DMS 273 treated with DMSO at 0.1 percent for 48 hours (cell line): ENCODE measurements at places on chromosomes 2 and 18.

- DNase-seq = no peak
These were observed 44.9 kb upstream of the TTC39C start for GRCh38 chr18:23969664-23970063.

DNA sequence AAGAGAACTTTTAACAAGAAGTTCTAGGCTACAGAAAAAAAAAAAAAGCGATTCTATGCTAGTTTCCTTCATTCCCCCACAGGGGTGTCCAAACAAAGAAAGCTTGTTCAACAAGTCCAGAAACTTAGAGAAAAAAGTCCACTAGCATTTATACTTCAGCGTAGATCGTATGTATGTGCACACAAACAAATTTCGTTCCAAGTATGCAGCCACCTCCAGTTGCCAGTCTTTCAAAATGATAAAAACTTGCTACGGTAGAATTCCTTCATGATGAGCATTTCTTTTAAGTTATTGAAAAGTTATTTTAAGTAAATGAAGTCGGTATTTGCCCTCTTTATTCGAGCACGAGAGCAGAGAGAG, 3.7 kb upstream of the OTX1 start:
- no peak for DNase-seq

DNA sequence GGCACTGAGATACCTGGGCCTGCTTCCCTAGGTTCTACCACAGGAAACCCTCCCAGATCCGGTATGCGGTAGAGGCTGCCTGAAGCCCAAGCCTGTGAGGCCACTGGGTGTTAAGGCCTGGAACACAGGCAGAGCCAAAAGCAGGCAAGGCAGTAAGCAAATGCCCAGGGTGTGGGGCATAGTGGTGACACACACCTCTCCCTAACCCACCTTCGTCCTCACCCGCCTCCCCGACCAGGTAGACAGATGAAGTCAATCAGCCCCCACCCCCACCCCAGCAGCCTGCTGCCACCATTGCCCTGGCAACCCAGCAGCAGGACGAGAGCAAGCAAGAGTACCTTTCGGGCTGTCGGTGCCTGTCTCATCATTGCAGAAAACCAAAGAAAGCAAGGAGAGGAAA, 6.1 kb downstream of the DCTN1 start:
- no peak for DNase-seq

DNA sequence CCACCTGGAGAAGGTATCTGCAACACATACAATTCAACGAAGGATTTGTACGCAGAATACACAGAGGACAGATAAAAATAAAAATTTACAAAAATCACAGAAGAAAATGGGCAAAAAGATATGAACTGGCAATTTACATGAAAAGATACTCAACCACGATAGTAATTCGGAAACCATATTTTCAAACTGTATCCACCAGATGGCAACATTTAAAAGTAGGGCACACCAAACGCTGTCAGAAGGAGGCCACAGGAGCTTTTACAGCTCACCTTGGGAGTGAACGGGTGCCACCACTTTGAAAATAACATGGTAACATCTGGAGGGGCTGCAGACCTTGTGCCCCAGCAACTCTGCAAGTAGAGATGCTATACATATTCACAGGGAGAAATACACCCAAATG, 9.8 kb downstream of the KIF1A start:
- DNase-seq = no peak

GRCh38 chr2:201654616-201655384, 11.5 kb upstream of the TMEM237 start:
- DNase-seq = no peak

GRCh38 chr18:35507623-35508022, 9.9 kb upstream of the INO80C start:
- DNase-seq = no peak
